Activated naive CD8-positive, alpha-beta T cell treated with anti-CD3 and anti-CD28 coated beads for 36 hours (primary cell): ENCODE measurements at places on chromosomes 3 and 15. TPM values are rescaled to one million over a fixed set of nuclear protein-coding genes. Genes with fewer than 3 reads are reported as not detected.

- DNase-seq: no peak
- no peaks in the 10 kb centered on the region for H3K36me3 ChIP-seq
- H3K4me1 ChIP-seq: peaks cover 8% of the 10 kb centered on the region
- H3K27me3 ChIP-seq: no peaks in the 10 kb centered on the region
Observed at GRCh38 chr3:52529376-52530333, 4.0 kb downstream of the NT5DC2 start.

HRG gene
- not detected for total RNA-seq

LSMEM2 gene
- not detected for total RNA-seq

DNA sequence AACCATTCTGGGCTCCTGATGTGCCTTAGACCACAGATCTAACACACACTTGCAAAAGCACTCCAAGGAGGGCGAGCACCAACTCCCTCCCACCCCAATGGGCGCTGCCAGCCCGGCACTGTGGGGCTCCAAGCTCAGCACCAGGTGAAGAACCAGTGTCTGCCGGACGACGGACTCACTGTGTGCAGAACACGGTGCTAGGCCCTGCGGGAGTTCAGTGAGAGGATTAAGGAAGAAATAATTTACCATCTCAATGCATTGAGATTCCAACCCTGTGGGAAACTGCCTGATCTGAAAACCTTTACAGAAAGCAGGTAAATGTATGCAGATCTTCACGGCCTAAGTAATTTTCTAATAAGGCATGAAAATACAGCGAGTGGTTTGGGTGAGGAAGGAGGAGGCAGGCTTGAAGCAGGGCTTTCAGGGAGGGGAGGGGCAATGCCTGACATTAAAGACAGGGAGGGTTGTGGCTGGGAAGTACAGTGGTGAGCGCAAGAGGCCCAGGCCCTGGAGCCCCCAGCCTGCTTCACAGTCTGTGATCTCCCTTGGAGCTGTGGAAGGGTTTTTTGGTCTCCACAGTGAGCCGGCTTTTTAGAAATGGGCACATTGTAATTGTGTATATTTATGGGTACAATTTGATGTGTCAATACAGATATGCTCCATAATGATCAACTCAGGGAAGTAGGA, 35.6 kb upstream of the CHRNB4 start:
- no peak for DNase-seq
- H3K27me3 ChIP-seq: no peaks in the 10 kb centered on the region
- no peaks in the 10 kb centered on the region for H3K4me1 ChIP-seq
- H3K36me3 ChIP-seq: no peaks in the 10 kb centered on the region
